NCI-H526 (cell line): ENCODE measurements at places on chromosomes 4 and X.

- no peak for DNase-seq
These were observed 136.5 kb downstream of the AASDH start for GRCh38 chr4:56250776-56251175.

DNA sequence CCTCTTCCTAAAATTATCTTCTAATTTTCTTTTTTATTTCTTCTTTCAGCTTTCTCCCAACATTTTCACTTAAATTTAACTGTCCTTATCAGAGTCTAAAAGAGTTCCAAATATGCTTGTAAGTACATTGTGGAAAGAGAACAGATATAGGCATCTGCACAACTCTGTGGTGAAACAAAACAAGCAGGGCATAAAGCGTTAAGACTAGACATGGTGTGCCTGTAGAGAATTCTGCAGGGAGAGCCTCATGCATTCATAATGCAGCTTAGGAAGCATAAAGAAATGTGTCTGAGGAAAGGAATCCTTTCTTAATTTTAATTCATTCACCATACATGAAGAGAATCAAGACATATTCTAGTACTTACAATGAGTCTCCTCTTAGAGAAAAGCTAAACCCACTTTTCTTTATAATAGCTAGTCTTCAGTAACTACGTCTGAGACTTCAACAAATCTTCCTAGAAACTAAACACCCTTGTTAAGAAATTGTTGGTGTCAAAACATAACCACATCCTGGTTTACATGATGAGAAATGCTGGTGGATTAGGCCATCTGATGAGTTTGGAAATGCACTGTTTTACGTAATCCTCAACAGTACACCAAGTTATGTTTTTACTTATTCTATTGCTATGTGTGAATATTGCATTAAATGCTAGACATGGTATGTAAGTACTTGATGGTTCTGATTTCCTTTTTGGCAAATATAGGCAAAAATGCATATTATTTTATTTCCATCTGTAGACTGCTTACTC, 307.8 kb upstream of the GIMD1 start:
- DNase-seq: no peak

GRCh38 chr4:187827631-187828030, 167.9 kb upstream of the ZFP42 start:
- DNase-seq: no peak

DNA sequence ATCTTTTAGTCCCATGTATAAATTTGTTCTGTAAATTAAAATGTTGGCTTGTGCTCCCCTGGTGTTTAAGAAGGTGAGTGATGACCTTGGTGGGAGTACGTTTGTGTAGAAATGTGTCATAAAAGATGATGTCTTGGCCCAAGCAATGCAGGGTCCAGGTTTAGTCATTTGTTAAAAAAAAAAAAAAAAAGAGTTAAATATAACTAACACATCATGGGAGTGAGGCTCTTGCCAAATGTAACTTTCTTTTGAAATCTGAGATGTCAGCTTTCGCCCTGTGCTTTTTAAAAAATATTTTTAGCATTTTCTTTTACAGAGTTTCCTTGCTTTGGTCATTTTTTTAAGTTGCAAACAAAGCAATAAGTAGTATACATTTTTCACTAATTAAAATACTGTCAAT, 135.6 kb downstream of the FBXO8 start:
- DNase-seq: no peak

- DNase-seq: peak; percentile 4
These were observed 194.2 kb downstream of the MAD2L1 start for GRCh38 chr4:119872371-119873016.

- no peak for DNase-seq
These were observed 19.0 kb downstream of the SMS start for GRCh38 chrX:21959362-21960051.

DNA sequence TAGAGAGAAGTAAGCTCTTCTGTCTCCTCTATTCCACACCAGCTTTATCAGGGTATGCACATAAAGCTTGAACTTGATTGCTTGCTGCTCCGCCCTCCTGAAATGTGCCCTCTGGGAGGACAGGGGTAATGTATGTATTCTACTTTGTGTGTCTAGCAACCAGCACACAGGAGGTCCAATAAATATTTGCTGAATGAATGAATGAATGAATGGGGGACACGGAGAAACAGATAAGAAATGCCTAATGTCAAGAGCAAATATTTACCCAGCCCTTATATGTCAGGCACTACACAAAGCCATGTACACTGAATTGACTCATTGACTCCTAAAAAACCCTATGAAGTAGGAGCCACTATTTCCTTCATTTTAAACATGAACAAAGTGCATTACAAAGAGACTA, 2.3 kb upstream of the MSL3 start:
- no peak for DNase-seq

DNA sequence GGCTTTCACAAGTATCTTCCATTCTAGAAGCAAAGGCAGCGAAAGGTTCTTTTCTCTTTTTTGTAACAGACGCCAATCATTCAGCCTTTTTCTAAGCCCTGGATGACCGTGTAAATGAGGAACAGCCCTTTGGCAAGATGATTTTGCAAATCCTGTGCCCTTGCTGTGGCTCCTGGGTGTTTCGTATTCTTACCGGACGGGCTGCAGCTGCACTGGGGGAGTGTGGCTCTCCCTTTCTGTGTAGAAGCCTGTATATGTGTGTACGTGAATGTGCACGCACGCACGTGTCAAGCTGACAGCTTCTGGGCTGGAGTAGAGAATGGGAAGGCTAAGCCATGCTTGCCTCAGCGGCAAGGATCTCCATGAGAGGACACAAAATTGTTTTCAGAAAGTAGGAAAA, 8.2 kb downstream of the GRPEL1 start:
- DNase-seq: no peak

DNA sequence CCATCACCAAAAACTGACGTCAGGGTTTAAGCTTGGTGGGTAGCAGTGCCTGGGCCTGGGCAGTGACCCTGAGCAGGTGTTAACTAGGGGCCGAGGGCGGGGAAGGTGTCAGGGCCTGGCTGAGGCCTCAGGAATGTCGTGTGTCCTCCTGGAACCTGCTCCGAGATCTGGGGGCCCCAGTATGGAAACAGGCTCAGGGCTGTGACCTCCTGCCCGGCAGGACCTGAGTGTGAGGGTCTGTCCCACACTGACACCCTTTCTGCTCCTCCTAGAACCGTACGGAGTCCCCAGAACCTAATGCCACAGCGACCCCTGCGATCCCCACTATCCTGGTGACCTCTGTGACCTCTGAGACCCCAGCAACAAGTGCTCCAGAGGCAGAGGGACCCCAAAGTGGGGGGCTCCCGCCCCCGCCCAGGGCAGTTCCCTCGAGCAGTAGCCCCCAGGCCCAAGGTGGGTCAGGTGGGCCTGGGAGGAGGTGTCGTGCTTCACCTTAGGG, 741 bp downstream of the HGFAC start:
- DNase-seq: no peak

DNA sequence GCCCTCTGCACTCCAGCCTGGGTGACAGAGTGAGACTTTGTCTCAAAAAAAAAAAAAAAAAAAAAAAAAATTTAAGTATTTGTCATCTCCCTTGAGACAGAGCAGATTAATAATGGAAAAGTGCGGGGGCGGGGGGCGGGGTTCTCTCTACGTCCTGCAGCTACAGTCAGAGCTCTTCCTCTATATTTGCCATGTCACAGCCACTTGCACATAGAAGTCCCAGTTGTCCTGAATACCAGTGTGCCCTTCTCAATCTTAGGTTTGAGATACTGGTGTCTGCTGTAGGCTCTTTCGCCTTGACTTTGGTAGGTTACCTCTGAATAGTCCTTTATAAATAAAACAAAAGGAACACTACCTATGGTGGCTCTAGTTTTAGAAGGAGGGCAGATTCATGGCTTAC, 237.8 kb upstream of the PGRMC2 start:
- DNase-seq: no peak

DNA sequence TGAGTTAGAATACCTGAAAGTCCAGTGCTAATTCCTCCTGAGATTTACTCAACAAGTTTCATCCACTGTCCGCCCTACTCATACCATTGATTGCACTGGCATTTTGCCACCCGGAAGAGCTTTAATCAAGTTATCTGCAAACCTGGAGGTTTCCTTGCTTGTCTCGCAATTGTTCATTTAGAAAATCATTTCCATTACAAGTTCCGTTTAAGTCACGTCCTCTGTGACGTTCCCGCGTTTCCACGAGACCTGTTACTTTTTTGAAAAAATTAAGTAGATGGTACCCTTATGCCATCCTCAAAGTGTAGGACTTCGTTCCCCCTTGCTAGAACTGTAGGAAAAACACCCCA, 761 bp upstream of the FRYL start:
- no peak for DNase-seq

GRCh38 chr4:176238157-176238610, 30.8 kb downstream of the ASB5 start:
- no peak for DNase-seq

DNA sequence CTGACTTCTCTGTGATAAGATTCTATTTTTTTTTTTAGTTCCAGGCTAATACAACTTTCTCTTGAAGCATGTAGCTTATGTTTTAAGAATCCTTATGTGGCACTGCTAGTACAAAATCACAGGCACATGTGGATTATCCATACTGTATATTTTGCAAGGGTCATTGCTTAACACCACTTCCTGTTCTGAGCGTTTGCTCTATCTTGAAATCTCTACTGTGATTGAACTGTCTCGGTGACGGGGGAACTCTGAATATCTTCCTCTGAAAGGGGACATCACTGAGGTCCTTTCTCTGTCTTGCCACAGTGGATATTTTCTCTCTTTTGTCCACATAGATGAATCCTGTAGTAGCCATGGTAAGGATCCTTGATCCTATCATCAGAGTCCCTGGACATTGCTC, 2.1 kb upstream of the WFS1 start:
- no peak for DNase-seq

DNA sequence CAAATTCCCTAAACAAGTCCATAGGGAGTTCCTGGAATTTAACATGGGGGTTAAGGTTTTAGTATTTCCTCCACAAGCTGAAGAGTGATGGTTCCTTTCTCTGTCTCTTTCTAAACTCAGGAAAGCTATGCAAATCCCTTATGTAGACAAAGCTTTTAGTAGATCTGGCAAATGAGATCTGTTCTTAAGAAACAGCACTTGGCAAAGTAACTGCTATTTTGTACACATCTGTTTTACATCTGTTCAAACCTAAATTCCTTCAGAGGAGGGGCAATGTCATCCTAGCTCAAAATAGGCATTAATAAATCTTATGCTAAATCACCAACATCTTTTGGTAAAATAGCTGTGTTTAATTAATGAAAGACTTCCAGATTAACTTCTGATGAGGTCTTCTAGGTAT, 137.8 kb upstream of the TBC1D9 start:
- no peak for DNase-seq

DNA sequence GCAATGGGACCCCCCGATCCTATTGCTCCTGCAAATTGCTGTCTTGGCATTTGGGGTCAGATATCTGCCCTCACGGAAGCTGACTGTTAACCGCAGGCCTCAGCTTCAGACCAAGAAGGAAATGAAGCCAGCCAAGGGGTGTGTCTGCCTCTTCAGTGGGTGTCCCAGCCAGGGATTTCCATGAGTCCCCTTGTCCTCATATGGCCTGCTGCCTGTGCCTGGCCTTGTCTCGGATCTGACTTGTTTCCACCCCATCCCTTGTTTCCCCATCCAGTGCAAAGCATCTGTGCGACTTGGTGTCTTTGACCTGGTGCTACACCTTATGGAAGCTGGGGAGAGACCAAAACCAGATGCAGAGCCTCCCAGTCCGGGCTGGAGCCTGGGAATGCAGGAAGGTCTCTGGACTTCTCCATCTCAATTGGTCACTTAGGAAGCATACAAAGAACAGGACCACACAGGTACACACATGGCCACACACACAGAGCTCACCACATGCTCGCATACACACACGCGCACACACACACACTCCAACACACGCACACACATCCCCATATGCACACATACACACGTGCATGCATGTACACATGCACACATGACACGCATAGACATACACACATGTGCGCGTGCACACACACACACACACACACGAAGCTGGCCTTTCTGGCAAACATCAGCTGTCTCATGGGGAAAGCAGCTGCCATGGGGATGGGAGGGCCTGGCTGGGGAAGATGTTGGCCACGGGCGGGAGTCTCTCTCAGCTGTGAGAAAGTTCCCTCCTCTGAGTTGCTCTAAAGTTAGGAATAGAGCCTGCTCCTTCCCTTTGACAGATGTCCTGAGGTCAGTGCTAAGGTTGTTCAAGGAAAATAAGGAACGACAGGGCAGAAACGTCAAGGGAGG, 65.5 kb downstream of the CRMP1 start:
- DNase-seq: no peak

DNA sequence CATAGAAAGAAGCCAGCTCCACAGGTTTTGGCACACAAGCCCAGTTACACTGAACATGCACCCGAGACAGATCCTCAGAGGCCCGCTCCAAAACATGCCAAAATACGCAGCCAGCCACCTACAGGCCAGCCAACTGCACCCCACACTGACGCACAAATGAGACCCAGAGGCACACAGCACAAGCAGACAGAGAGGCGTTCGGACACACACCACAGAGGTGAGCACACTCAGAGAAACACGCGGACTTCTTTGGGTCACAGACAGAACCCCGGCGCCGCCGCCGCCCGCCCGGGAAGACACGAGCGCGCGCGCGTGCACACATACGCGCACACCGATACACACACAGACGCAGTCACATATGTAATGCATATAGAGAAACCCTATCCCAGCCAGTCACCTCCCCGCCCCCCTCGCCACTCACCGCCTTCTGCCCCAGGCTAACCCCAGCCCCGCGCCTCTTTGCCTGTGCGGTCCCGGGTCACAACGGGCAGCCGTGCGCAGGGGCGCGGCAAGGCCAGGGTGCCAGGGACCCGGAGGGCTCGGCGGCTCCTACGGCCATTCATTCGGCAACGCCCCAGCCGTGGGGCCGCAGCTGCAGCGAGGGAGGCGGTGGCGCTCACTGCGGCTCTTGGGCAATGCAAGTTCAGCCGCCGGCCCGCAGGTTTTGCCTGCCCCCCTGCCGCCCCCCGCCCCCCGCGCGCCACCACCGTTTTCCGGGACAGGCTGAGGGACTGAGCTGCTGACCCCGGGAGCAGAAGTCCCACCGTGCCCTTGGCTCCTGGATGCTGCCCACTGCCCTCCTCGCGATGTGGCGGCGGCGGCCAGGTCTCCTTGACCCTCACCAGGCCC, 553 bp downstream of the SEPTIN6 start:
- DNase-seq: peak; percentile 75

DNA sequence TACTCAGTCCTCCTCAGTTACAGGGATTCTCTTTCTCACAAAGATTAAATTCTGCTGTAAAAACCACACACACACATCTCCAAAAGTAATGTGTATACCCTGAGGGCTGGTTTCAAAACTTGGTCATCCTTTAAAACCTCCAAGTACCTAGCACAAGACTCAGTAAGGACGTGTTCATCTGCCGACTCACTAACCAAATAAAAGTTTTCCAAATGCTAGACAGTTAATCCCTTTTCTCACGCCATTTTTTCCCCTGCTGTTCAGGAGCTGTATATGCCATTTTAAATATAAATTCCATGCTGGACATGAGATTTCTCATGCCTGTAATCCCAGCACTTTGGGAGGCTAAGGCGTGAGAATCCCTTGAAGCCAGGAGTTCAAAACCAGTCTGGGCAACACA, 3.9 kb upstream of the SAT1 start:
- DNase-seq: no peak

DNA sequence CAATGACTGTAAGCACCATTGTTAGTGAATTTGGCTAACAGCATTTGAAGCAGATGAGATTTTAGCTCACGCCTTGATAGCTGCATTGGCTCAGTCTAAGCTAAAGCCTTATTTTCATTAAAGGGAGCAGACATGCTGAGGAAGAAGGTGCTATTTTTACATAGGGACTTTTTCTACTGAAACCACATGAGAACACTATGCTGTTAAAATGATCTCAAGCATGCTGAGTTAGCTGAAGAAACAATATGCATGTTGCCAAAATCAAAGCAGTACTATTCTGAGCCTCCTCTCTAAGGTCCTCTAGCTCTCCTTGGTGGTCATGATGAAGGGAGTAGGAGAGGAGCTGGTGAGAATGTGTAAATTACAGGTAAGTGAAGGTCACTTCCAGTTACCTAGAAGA, 134.4 kb upstream of the JADE1 start:
- peak; percentile 14 for DNase-seq
